Psoas muscle (tissue), 8 donors: ENCODE measurements at places on chromosomes 2 and 18. TPM values are rescaled to one million over a fixed set of nuclear protein-coding genes. Genes with fewer than 3 reads are reported as not detected.

CD8B2 gene
- not detected for total RNA-seq

FSHR gene
- total RNA-seq: not detected

GRCh38 chr18:35142275-35142615 lies 98.6 kb upstream of the ZNF397 start:
- DNase-seq: no peak

ABCG8 gene
- total RNA-seq: not detected

TLX2 gene
- not detected for total RNA-seq

PTPRM gene
- total RNA-seq: 39.0 TPM

GRCh38 chr2:95149397-95149984 lies 10.2 kb downstream of the ZNF514 start:
- no peak for DNase-seq

- no peak for DNase-seq
These were observed 44.7 kb downstream of the TRPM8 start for GRCh38 chr2:233961905-233962304.

DNA sequence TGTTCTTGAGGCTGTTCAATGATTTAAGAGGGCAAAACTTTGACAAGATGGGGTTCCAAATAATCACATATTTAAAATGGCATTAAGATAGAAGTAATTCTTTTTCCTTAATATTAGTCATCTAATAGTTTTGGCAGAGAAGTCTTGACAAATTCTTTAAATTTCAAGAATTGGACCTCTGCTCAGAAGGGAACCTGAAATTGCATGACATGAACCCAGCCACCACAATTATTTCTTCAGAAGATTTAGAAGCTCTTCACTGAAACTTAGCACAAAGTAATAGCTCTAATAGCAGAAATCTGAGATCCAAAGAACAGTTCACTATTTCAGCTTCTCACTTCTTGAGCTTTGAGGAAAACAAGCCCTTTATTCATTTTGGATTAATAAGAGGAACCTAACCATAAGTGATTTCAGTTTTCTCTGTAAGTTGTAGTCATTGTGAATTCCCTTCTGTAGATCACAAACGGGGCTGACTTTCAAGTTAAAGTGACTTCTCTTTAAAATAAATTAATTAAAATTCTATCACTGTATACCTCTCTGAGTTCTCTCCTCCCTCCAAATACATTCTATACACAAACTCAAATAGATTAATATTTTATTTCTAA lies 100.6 kb upstream of the ITGA4 start:
- no peak for DNase-seq

SCYGR5 gene
- not detected for total RNA-seq

- peak; percentile 24 for DNase-seq
These were observed 111.7 kb downstream of the ANKRD44 start for GRCh38 chr2:197198890-197199289.

DNA sequence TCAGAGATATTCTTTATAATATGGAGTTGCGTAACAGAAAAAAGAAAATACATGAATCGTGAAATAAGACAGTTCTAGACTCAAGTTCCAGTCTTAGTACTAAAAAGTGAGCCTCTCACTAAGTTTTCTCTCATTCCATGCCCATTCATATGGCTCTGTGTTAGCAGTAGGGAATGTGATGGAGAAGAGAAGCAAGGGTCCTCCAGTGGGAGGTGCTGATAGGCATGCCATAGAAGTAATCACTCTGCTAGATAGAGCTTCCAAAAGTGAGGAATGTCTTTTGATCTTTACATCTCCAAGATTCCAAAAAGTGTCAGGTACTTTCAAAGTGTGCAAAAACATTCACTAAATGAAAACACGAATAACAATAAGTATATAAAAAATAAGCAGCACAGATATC lies 678.4 kb downstream of the DCDC2C start:
- DNase-seq: no peak

DNA sequence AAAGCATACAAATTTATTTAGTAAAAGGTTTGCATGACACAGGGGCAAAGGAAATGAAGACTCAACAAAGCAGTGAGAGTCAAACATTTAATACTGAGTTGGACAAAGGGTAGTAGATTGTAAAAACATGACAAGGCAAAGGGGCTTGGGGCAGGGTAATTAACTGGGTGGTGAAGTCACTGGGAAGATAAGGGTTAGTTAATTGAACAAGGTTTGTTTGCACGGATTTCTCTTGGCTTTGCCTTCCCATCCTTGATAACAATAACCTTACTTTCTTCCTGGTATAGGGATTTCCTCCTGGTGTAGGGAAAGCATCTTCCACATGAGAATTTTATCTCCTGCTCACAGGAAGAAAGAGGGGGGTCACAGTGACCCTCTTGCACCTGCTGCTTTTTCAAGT lies 26.8 kb upstream of the RTTN start:
- no peak for DNase-seq

MYCN gene
- 0.25 TPM for total RNA-seq

DNA sequence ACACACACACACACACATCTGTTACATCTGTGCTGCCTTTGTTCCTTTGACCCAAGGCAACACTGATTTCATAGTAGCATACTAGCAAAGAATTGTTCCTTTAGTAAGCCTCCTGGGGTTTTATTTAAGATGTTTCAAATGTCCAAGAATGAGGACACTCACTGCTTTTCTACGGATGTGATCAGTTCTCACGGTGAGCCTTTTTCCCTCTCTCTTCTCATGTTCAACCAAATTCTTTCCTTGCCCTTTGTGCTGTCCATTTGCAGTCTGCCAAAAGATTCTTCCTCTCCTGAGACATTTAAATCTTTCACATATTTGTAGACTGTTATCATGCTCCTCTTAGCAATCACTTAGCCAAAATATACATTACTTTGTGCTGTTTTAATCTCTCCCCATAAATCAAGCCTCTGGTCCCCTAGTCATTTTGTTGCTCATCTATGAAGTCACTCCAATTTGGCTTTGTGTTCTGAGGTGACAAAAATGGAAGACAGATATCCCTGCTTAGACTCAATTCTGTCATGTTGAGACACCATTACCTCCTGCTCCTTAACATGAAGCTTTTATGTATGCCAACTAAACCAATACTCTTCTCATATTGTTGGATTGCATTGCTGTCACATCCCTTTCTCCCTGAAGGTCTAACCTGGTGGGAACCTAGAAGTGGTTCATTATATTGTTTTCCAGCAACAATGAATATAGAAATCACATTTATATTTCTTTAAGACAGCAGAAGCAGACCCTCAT lies 1605.3 kb upstream of the ACVR2A start:
- DNase-seq: no peak
